ENCODE measurements at places on chromosomes 1 and 21.

DNA sequence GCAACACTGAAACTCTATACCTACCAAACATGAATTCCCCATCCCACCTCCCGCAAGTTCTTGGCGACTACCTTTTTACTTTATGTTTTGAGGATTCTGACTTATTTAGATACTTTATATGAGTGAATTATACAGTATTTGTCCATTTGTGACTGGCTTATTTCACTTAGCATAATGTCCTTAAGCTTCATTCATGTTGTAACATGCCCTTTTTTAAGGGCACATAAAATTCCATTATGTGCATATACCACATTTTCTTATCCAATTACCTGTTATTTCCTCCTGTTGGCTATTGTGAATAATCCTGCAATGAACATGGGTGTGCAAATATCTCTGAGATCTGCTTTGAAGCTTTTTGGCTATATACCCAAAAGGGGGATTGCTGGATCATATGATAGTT is 22.0 kb upstream of the CHIT1 start:
- DNase-seq, result no peak

GRCh38 chr1:89360716-89361115 is 3.1 kb upstream of the GBP6 start:
- DNase-seq, result no peak

DNA sequence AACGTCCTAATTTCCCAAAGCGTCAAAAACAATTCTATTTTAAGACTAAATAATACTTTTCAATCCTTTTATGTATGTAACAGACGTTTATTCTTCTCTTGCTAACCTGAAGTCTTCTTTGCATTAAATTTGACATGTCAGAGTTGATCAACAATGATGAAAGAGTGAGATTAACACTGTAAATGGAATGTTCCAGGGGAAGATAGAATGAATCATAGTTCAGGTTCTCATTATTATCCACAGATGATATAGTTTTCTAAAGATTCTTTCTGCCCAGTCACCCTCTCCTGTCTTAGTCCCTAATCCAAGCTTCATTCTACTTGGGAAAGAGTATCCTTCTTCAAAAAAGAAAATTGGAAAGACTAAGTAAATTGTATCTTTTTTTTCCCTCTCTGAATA is 38.9 kb downstream of the SDCCAG8 start:
- DNase-seq, result no peak

- DNase-seq, result no peak
Observed at GRCh38 chr1:174367892-174368291, 79.9 kb upstream of the GPR52 start.

- DNase-seq, result no peak
Observed at GRCh38 chr21:36730291-36731281, 31.7 kb downstream of the SIM2 start.

DNA sequence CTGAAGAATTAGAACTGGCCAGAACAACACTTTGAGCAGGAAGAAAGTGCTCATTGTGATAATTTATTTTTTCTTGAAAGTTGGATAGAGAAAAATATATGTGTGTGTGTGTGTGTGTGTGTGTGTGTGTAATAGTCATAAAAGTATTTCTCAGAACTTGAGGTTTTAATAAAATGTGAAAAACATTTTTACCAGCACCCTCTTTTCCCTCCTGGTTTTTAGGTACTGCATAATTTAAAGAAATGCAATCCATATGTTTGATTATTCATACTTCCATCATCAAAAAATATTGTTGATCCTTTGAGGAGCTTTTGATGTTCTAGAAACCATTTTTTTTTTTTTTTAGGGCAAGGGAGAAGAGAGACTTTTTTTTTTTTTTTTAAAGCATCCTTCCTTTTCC is 66.8 kb upstream of the JUN start:
- no peak for DNase-seq

- no peak for DNase-seq
Observed at GRCh38 chr1:87115317-87115890, 201.0 kb downstream of the HS2ST1 start.

GRCh38 chr1:236433819-236434315 is 39.8 kb downstream of the EDARADD start:
- no peak for DNase-seq

DNA sequence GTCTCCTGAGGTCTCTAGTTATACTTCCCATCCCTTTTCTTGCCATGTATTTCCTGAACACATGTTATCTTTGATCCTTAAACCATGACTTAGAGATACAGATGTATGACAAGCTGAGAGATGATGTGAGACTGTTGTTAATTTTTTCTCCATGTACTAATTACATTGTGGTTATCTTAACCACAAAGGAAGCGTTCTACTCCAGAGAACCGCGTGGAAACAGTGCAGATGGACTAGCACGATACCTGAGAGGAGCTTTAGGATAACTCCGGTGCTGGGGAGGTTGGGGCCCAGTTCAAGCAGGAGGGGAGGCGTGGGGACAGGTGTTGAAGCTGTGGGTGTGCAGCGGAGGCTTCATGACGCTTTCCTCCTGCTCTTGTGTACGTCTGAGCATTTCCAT is 17.5 kb downstream of the PDE9A start:
- no peak for DNase-seq

- DNase-seq, result no peak
Observed at GRCh38 chr1:66571789-66572188, 37.8 kb downstream of the SGIP1 start.

DNA sequence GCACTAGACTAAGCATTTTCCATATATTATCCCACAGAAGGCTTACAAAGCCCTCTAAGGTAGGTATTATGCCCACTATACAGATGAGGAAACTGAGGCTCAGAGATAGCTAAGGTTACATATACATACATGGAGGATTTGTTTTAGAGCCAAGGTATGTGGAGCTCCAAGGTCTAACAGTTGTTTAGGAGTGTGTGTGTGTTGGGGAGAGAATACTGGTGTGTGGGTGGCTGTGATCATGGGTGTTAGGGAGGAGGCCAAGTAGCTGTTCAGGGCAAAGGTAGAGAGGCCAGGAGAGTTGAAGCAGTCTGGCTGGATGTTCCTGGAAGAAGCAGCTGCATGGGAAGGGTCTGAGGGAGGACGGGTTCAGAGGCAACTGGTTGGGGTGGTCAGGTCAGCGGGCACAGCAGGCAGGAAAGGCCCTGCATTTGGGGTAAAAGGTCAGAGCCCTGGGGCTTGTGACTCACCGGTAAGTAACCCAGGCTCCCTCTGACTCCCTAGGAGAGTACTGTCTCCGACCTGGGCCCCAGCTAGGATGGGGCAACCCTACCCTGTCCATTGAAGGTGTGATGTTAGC is 5.1 kb upstream of the LDLRAP1 start:
- DNase-seq, result no peak

DNA sequence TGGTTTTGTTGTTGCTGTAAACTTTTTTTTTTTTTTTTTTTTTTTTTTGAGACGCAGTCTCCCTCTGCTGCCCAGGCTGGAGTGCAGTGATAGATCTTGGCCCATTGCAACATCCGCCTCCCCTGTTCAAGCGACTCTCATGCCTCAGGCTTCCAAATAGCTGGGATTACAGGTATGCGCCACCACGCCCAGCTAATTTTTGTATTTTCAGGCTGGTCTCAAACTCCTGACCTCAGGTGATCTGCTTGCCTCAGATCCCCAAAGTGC is 78.9 kb upstream of the SLC45A1 start:
- DNase-seq, result no peak

DNA sequence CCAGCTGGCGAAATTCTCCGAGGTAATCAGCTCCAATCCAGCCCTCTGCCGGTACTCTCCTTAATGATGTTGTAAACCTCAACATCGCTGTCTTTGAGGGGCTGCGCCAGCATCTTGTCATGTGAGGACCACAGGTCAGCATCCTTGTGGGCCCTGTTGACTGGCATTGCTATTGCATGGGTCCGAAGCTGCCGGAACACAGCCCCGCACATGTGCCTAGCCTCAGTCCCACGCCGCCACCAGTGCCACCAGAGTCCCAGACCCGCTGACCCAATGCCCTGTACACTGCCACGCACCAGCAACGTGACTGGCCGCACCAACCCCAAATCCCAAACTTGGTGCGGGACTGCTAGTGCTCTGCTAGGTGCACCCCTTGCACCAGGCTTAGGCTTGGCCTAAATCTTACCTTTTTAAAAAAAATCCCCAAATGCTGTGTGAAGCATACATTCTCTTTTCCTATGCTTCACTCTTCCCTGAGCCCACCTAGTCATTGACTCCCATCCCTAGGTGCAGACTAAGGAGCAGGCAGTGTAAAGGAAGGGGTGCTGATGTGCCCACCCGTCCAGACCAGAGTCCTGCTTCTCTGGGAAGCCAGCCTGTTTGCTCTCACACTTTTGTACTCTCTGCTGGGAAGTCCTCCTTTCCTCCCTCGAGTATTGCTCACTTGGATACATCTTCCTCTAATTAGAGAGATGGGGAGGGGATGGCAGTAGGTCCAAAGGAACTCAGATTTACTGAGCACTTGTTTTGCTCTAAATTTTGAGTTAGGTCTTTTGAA is 81.9 kb upstream of the ARTN start:
- no peak for DNase-seq

GRCh38 chr1:237640011-237640671 is 250.6 kb downstream of the ZP4 start:
- no peak for DNase-seq

- DNase-seq, result no peak
Observed at GRCh38 chr1:50098591-50099021, 10.1 kb upstream of the ELAVL4 start.

GRCh38 chr21:37006486-37007291 is at the start of gene RIPPLY3:
TSS of gene RIPPLY3 (plus strand) at chr21:37006702. CDS start at chr21:37006773, 71 bp downstream.
- DNase-seq, result no peak

- no peak for DNase-seq
Observed at GRCh38 chr1:7613851-7614205, 157.3 kb upstream of the VAMP3 start.

DNA sequence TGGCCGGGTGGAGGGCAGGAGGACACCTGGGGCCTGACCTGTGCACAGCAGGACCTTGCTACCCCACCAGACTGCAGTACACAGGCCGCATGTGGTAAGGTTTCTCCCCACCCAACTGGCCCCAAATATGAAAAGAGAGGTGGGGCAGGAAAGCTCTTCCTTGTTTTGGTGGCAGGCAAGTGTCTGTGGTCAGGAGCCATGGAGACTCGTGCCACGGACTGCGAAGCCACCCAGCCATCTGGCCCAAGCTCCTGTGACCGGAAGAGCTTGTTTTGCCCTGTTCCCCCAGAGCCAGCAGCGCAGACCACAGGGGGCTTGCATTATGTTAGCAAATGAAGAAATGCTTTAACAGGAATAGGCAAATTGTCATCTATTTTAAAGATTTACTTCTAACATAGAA is 54.9 kb downstream of the OLIG1 start:
- no peak for DNase-seq

GRCh38 chr21:31264574-31264973 is 79.5 kb downstream of the TIAM1 start:
- no peak for DNase-seq

- DNase-seq, result no peak
Observed at GRCh38 chr1:183778568-183779433, 26.1 kb upstream of the RGL1 start.

DNA sequence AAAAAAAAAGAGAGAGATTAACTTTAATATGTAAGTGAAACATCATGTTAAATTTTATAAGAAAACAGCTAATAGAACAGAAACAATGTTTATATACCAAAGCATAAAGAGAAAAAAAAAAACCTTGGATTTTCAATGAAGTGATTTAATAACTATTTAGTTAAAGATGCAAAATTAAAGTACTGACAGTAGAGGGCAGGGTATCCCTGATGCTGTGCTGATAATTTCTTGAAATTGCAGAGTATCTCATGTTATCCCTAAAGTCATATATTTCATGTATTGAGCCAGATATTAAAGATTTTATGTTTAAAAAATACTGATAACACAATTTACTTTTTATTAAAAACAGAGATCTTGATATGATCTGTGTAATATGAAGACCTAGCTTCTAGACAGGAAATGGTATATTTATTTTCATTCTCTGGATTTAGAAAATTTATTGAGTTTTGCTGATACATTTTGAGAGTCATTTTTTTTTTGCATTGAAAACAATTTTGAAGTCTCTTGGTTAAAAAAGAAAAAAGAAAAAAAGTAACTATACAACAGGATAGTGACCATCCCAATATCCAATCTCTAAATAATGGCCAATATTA is 273.2 kb downstream of the USP25 start:
- no peak for DNase-seq

DNA sequence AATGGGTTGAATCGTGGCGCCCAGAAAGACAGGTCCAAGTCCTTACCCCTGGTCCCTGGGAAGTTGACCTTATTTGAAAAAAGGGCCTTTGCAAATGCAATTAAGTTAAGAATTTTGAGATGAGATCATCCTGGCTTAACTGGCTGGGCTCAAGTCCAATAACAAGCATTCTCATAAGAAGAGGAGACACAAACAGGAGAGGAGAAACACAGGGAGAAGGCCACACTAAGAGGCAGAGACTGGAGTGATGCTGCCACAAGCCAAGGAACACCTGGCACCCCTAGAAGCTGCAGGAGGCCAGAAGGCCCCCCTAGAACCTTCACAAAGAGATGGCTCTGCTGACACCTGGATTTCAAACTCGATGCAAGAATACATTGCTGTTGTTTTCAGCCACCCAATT is 44.6 kb downstream of the PDPN start:
- DNase-seq, result no peak

GRCh38 chr1:48194801-48195200 is 27.7 kb upstream of the SLC5A9 start:
- no peak for DNase-seq

GRCh38 chr1:53375440-53375839 is 47.6 kb upstream of the LRP8 start:
- no peak for DNase-seq

GRCh38 chr1:96340686-96341085 is 380.9 kb upstream of the PTBP2 start:
- DNase-seq, result no peak

- no peak for DNase-seq
Observed at GRCh38 chr1:82946096-82946605, 1052.8 kb downstream of the TTLL7 start.

- no peak for DNase-seq
Observed at GRCh38 chr1:5751833-5752745, 240.1 kb downstream of the NPHP4 start.

GRCh38 chr21:41232013-41232412 is 64.1 kb downstream of the BACE2 start:
- DNase-seq, result no peak

DNA sequence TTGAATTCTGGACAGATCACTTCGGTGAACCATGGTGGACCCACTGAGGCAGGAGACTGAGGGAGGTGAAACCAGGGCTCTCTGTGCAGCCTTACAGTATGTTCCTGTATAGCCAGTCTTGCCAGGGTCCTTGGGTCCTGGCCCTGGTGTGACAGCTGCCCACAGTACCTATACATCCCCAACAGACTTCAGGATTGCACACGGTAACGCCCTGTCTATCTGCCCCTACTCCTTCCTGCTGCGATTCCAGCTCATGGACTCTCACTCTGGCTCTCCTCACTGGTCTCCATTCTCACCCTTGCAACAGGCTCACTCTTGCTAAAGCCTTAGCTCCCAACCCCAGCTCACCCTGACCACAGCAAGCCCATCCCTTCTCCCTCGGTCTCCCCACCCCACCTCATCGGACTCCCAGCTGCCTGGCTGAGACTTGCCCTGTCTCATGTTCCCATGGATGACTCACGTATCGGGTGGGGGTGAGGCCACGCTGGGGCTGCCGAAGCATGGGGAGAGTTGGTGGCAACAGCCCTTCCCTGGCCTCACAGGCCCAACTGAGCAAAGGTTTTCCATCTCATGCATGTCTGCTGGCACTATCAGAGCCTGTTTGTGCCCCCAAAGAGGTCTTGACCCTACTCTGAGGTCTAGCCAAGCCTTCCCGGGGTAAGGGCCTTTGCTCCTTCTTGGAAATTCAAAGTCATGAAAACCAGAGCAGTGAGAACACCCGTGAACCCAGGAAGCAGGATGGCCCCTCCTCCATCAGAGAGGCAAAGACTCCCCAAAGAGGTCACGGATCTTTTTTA is 7.1 kb downstream of the PHLDA3 start:
- DNase-seq, result no peak
